Kidney epithelial cell (primary cell): ENCODE measurements at places on chromosomes 1 and 21.

- DNase-seq: no peak
Measured at GRCh38 chr1:219279017-219279770, 105.5 kb downstream of the LYPLAL1 start.

DNA sequence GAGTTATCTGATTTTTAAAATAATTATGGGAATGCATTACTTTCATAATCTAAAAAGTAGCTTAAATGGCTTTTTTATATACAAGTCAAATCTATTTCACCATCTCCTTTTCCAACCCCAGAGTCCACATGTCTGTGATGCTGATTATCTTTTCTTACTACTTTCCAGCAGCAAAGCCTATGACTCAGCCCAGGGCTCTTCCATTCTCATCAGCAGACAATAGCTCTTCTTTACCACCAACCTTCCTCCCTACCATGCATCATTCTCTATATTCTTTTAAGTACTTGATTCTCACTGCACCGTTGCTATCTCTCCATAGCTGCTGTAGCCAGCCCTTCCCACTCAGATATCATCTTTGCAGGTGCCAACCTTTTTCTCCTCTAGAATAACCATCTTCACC, 61.3 kb downstream of the OVGP1 start:
- no peak for DNase-seq

DNA sequence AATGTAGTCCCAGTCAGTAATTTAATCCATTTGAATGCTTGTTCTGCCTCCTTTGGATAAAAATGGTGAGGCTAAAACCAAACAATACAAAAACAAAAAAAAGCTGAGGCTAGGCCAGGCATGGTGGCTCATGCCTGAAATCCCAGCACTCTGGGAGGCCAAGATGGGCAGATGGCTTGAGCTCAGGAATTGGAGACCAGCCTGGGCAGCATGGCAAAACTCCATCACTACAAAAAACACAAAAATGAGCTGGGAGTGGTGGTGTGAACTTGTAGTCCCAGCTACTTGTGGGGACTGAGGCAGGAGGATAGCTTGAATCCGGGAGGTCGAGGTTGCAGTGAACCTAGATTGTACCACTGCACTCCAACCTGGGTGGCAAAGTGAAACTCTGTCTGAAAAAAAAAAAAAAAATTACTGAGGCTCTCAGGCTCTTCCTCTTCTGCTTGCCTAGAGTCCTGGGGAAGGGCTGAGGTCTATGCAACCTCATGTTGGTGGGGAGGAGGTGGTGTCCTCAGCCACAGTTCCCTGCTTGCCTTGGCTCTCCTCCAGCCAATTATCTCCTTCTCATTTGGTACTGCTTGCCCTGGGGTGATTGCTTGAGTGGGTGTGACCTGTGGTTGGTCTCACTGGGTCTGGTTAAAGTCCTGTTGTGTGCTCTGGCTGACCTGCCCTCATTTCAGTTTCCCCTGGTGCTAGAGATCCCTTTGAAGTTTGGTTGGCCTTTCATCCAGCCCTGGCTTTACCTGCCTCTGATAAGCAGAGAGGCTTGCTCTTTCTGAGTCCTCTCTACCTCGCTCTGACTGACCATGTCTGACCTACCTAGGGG, 20.9 kb downstream of the S1PR1 start:
- DNase-seq: no peak

DNA sequence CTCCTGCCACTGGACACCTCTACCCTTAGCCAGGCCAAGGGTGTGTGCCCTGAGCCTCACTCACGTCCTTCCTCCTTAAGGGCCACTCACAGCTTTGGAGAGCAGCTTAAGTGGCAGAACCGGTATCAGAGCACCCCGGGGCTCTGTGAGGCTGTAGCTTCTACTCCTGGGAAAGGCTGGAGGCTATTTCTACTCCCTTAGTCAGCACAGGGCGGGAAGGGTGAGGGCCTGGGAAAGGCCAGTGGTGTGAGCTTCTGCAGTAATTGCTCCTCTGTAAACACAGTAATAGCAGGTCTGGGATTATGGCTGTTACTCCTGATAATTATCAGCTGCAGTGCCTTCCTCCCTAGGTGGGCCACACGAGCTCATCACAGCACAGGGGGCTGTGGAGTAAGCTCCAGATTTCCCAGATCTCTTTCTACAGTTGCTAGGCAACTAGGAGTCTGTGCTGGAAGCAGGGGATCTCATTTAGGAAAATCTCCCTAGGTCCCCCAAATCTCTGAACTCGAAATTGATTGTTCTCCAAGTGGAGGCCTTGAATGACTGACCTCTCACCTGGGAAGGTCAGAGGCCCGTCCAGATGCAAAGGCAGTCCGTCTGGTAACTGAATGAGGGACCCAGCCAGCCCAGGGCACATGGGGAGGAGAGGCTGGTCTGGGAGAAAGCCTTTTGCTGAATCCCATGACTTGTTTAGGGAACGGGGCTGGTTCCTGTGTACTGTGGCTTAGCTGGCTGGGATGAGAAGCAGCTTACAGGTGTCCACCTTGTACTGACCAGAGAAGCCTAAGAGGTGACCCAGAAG, 29.3 kb downstream of the IER5 start:
- no peak for DNase-seq
